Astrocyte of the spinal cord (primary cell): ENCODE measurements at places on chromosomes 2 and 18.

GRCh38 chr2:203936535-203936934, at the start of gene ICOS:
Gene ICOS (plus strand): TSS chr2:203936763. CDS start chr2:203936815, 52 bp downstream.
- no peak for DNase-seq

DNA sequence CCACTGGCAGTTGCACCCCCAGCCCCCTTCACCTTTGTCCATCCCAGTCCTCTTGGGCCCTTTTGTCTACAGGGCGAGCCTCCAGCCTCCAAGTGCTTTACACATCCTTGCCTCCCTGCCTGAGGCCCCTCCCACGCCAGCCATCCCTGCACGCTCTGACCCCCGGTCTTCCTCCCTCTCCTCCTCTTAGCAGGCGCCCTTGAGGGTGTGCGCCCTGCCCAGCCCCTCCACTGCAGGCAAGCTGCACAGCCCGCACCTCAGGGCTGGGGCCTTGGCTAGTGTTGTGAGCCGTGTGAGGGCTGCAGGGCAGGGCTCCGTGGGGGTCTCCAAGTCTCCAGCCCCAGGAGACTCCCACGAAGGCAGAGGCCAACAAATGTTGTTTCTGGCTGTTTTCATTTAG, 6.9 kb downstream of the BOK start:
- DNase-seq, result no peak

DNA sequence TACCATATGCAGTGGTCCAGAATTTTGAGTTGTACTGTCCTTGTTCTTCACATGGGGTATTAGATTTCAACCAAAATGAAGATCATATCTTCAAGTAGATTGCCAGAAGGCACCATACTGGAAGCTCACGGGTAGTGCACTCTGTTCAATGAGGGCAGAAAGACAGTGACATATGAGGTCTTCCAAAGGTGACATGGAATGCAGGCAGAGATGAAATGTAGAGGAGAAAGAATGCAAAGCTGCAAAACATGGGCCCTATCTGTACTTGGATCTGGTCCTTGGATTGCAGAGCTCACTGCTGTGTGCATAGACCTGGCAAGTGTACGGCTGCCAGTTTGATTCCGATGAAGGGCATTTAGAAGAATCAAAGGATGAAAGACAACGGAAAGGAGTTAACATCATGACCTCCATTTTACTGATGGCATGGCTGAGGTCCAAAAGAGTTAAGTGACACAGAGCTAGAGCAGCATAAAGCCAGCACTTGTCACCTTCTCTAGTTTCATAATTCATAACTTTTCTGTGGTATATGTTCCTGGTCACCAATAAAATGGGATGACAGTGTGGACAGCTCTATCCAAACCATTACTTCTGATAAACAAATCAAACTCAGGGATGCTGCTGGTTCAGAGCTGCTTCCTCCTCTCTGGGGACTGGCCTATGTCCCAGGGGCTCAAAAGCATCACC, 64.7 kb downstream of the BCL2 start:
- DNase-seq, result no peak

DNA sequence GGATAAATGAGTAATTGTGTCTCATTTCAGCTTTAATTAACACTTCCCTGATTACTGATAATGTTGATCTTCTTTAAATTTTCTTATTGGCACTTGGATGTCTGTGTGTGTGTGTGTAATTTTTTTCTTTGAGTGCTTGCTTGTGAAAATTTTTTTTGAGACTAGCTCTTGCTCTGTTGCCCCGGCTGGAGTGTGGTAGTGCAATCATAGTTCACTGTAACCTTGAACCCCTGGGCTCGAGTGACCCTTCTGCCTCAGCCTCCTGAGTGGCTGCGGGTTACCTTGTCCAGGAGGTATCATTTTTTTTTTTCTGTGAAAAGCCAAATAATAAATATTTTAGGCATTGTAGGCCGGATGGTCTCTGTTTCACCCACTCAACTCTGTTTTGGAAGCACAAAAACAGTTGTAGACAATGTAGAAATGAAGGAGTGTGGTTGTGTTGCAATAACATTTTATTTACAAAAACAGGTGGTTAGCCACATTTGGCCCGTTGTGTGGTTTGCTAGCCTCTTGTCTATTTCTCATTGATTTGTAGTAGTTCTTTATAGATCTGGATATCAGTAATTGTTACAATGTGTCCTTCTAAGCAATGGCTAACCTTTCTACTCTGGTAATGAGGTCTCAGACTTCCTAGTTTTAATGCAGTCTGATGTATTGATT, 7.9 kb downstream of the IL1RL2 start:
- no peak for DNase-seq

DNA sequence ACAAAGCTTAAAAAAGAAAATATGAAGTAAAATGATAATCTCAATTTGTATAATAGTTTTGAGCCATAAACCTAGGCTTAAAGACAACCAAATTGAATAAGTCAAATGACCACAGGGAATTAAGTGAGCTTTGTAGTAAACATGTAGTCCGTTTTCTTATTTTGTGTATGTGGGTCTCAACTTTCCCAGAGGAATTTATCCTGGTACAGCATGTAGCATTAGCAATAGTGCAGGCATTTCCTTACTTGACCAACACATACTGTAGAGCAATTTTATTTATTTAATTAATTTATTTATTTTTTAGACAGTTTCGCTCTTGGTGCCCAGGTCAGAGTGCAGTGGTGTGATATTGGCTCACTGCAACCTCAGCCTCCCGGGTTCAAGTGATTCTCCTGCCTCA, 37.5 kb upstream of the MTCL1 start:
- DNase-seq, result peak; percentile 46

DNA sequence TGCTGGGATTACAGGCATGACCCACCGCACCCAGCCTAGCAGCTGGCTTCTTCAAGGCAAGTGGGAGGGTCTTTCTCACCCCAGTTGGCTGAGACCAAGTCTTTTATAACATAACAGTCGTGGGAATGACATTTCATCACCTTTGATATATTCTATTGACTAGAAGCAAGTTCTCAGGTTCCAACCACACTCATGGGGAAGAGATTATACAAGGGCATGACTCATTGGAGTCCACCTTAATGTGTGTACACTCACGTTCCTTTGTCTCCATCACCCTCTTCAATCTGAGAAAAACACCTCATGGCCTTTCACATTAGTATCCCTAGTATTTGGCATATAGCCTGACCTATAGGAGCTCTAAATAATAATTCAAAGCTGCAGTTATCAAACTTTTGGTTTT, 2.8 kb upstream of the BBS5 start:
- peak; percentile 38 for DNase-seq

DNA sequence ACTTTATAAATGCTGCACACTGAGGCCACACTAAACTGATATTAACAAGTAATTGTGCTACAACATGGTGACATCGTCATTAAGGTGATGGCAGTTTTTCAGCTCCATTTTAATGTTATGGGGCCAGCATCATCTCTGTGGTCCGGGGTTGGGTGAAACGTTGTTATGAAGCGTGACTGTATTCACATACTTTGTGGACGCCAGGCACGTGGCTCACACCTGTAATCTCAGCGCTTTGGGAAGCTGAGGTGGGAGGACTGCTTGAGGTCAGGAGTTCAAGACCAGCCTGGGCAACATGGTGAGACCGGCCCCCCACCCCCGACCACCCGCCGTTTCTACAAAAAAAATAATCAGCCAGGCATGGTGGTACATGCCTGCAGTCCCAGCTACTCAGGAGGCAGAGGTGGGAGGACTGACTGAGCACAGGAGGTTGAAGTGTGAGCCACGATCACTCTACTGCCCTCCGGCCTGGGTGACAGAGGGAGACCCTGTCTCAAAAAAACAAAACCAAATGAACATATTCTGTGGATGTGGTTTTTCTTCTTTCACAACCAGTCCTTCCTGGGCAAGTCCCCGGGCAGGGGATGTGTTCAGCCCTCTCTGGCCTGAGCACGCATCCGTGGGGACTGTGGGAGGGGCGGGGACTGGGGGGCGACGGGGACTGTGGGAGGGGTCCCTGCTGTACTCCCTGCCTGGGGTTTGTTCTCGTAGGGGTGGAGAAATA, 12.9 kb upstream of the GAL3ST2 start:
- DNase-seq, result no peak

DNA sequence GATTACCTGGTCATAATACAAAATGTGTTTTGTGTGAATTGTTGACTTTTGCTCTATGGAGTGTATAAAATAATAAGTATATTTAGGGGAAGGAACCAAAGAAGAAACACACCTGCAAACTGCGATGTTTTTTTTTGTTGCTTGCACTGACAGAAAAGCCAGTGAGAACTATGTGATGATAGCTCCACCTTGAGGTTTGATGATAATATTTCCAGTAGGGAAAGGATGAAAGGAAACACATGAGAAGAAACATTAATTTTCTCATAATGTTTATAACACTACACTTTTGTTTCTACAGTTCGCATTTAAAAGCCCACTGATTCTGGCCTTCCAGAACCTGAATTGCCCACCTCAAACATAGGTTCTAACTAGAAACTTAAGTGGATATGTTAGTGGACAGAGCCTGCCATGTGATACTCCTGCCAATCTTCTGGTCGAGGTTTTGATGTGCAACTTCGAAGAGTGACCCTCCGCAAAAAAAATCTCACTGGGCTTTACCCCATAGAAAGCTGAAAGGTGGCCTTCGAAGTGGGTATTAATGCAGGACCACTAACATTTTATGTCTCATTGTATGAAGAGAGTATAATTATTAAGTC, 476.4 kb upstream of the SPHKAP start:
- DNase-seq, result peak; percentile 48

GRCh38 chr2:145007960-145008263, 488.0 kb upstream of the ZEB2 start:
- DNase-seq, result peak; percentile 24

GRCh38 chr2:82158150-82158549, 1853.6 kb upstream of the LRRTM1 start:
- DNase-seq, result no peak

GRCh38 chr18:79914614-79915160, 36.8 kb downstream of the SLC66A2 start:
- no peak for DNase-seq

- DNase-seq, result no peak
These were observed 5.8 kb downstream of the MYO5B start for GRCh38 chr18:50189160-50189559.

- DNase-seq, result no peak
These were observed 2.5 kb upstream of the ANO7 start for GRCh38 chr2:241185961-241186360.

GRCh38 chr18:43054815-43055519, 60.5 kb downstream of the RIT2 start:
- DNase-seq, result no peak

- DNase-seq, result no peak
These were observed 138.3 kb downstream of the NCK2 start for GRCh38 chr2:105882920-105883435.

DNA sequence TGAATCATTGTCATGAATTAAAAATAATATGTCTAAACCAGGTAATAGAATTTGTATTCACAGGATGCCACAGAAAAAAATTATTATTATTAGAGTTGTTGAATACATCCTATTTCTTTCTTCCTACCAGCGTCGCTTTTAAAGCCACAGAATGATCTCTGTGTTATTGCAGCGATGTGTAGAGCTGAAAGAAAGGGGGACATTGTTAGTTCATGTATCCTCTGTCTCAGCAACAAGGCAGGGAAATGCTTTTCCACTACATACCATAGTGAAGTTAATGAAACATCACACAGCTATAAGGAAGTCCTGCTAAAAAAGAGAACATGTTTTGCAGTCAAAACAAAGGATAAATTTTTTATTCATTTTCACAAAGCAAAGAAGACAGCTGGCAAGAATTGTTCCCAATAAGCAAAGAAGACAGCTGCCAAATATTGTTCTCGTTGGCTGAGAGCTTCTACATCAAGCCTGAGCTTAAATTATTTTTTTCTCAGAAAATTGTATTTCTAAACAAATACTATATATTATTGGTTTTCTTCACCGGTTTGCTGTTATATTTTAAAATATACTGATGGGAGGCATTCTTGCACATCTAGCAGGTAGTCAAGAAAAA, 1234.4 kb downstream of the SUCLG1 start:
- no peak for DNase-seq

GRCh38 chr18:10412933-10413332, 41.5 kb upstream of the APCDD1 start:
- no peak for DNase-seq

- DNase-seq, result no peak
These were observed 633 bp downstream of the NABP1 start for GRCh38 chr2:191678437-191679100.

GRCh38 chr2:38540580-38541286, 62.0 kb downstream of the HNRNPLL start:
- DNase-seq, result no peak

DNA sequence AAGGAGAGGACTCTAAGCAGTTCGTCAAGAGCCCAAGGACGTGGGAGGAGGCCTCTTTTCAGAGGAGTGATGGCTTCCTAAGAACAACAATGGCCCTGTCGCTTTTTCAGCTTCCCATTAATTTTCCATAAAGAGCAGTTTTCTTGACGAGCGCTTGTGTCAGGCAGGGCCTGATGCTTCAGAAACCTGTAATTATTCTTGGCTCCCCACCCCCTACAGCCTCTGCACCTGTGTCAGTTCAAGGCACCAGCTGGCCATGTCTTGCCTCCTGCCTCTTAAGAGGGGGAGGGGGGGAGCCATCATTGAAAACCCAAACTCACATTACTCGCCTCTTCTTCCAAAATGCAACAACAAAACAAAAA, 32.3 kb downstream of the KLF7 start:
- no peak for DNase-seq

- no peak for DNase-seq
These were observed 45.2 kb downstream of the ST3GAL5 start for GRCh38 chr2:85843543-85843942.

GRCh38 chr18:58544616-58545337, 84.1 kb downstream of the ALPK2 start:
- no peak for DNase-seq

GRCh38 chr2:47288864-47289263, 114.1 kb upstream of the MSH2 start:
- DNase-seq, result peak; percentile 54

DNA sequence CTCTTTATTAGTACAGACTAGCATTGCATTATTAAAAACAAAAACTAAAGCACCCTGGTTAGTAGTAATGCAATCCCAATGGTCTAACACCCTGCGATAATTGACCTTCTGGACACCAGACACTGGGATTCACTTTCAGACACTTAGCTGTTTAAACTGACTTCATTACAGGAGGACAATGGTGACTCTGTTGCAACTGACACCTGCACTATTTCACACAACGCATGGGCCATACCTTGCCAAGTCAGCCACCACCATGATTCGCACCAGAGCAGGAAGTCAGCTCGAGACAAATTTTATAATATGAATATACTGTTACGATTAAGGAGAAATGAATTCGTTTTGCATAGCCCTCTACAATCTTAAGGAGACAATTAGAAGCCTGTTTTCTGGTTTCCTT, 150.7 kb downstream of the MEIS1 start:
- DNase-seq, result no peak

- DNase-seq, result no peak
These were observed 8.0 kb upstream of the SIX3 start for GRCh38 chr2:44933434-44933951.

DNA sequence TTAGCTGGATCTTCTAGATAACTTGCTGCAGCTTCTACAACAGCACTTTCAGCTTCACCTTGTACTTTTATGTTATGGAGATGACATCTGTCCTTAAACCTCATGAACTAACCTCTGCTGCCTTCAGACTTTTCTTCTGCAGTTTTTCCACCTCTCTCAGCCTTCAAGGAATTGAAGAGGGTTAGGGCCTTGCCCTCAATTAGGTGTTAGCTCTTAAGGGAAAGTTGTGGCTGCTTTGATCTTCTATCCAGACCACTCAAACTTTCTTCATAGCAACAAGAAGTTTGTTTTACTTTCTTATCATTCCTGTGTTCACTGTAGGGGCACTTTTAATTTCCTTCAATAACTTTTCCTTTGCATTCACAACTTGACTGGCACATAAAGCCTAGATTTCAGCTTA, 52.3 kb downstream of the ARHGAP15 start:
- DNase-seq, result no peak

GRCh38 chr2:152518034-152518433, 183.1 kb downstream of the FMNL2 start:
- no peak for DNase-seq
